ENCODE measurements at places on chromosomes 4 and X. TPM values are rescaled to one million over a fixed set of nuclear protein-coding genes. Genes with fewer than 3 reads are reported as not detected.

DNA sequence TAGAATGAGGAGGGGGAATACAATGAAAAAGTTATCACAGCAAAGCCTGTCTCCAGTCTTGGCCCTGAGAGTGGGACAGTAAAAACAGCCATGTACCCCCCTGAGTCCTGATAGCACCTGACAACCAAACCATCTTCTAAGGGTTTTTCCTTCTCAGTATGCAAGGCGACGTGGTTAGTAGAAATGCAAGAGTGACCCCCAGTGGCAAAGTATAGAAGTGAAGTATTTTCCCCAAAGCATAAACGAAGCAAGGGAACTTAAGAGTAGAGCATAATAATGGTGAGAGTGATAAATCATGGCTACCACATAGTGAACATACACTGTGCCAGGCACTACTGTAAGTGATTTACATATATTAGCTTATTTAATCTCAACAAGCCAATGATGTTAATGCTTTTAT is 52.8 kb downstream of the FAM47C start:
- peak; percentile 57 for DNase-seq

- DNase-seq = peak; percentile 62
Measured at GRCh38 chr4:74531963-74532794, 87.2 kb downstream of the AREG start.

DNA sequence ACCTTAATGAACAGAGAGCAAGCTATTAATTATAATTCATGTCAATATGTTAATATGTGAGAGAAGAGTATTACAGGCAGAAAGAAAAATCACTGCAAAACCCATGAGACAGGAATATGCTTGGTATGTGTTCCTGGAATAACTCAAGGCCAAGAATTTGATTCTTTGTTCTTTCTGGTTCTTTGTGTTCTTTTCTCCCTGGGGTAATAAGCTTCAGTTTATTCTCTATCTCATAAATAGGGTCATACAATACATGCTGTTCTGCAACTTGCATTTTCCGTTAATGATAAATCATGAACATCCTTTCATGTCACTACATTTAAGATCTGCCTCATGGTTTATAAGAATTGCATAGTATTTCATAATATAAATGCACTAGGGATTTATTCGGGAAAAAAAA is 16.8 kb upstream of the THOC2 start:
- no peak for DNase-seq

DNA sequence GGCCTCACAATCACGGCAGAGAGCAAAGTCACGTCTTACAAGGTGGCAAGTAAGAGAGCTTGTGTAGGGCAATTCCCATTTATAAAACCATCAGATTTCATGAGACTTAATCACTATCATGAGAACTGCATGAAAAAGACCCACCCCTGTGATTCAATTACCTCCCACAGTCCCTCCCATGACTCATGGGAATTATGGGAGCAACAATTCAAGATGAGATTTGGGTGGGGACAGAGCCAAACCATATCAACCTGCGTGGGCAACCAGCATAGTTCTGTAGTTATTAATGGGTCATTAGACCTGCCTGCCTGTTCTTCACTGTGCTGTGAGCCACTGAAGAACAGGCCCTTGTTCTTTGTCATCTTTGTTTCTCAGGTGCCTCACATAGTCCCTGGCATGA is 593.7 kb upstream of the BOD1L1 start:
- DNase-seq = no peak

NALF2 gene
- total RNA-seq = 0.88 TPM

PFKFB1 gene
- total RNA-seq = 0.47 TPM

H2AZ1 gene
- total RNA-seq = 477 TPM

GRCh38 chrX:132063862-132064261 is 40.8 kb downstream of the STK26 start:
- no peak for DNase-seq

GRCh38 chrX:45781901-45782553 is 581.4 kb upstream of the DIPK2B start:
- DNase-seq = no peak

DNA sequence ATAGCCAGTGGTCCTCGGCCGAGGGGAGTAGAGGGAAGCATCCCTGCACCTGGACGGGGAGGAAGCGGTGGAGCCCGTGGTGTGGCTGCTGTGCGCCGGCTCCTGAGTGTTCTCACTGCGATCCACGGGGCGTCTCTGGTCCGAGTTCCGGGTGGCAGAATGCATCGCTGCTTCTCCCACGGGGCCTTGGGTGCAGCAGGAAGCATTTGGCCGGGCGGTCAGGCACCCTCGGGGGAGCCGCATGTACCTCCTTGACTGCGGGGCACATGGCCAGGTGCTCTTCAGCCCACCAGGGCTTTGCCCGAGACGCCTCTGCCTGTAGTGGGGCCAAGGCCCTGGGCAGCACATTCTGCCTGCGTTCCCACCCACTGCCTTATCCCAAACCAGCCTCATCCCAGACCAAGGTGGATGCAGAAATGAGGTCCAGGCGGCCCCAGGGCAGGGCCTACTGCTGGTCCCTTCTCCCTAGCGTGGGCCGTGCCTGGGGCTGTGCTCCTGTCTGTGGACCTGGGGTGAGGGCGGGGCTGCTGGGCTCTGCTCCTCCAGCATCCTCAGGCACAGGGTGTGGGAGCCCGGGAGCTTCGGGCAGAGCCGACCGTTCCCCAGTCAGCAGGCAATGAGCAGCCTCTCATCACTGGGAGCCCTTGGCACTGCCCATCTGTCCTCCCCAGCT is 27.5 kb downstream of the NKX1-1 start:
- no peak for DNase-seq

GPR143 gene
- total RNA-seq = not detected

Measured in activated CD4-positive, alpha-beta T cell treated with anti-CD3 and anti-CD28 coated beads, Interleukin-2, amount 10 ng/mL, durations not matched to agents 24 days and 14 days (primary cell).